ENCODE measurements at places on chromosomes 7 and 10. TPM values are rescaled to one million over a fixed set of nuclear protein-coding genes. Genes with fewer than 3 reads are reported as not detected.

GRCh38 chr10:14674376-14675050 lies 100.2 kb downstream of the FAM107B start:
- no peak overlapping the region for H3K4me3 ChIP-seq
- peaks cover 2% of the 10 kb centered on the region for H3K4me1 ChIP-seq
- H3K27ac ChIP-seq: no peak overlapping the region
- DNase-seq: no peak

- no peaks in the 10 kb centered on the region for H3K27me3 ChIP-seq
- no peak for DNase-seq
- H3K36me3 ChIP-seq: no peaks in the 10 kb centered on the region
- H3K27ac ChIP-seq: no peak overlapping the region
- H3K4me3 ChIP-seq: no peak overlapping the region
These were observed 315.6 kb upstream of the KCND2 start for GRCh38 chr7:119957335-119957734.

DNA sequence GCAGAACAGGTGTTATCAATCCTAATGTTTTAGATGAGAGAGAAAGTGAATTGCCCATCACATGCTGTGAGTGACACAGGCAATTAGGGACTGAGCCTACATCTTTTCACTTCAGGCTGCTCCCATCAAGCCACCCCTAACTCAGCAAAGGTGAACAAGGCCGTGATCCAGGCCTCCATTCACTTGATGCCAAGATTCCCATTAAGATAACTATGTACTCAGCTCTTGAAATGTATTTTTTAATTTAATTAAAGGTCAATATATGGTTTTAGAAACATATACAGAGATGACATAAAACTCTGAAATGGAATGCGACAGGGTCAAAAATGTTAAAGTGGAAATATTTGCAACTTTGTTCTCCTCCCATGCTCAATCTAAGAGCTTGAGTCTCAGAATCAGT lies 27.9 kb upstream of the UBE2H start:
- no peak overlapping the region for H3K4me3 ChIP-seq
- no peaks in the 10 kb centered on the region for H3K4me1 ChIP-seq
- no peak for DNase-seq
- H3K36me3 ChIP-seq: no peaks in the 10 kb centered on the region
- H3K27me3 ChIP-seq: peaks cover 9% of the 10 kb centered on the region

GRCh38 chr7:152523916-152524315 lies 88.1 kb upstream of the KMT2C start:
- H3K36me3 ChIP-seq: no peaks in the 10 kb centered on the region
- no peaks in the 10 kb centered on the region for H3K27me3 ChIP-seq

LEP gene
- total RNA-seq: not detected

GRCh38 chr7:90532231-90532929 lies 62.9 kb downstream of the PTTG1IP2 start:
- no peak overlapping the region for H3K27ac ChIP-seq
- no peak for DNase-seq
- H3K27me3 ChIP-seq: no peaks in the 10 kb centered on the region
- no peaks in the 10 kb centered on the region for H3K4me1 ChIP-seq

Measured in activated CD4-positive, alpha-beta T cell treated with anti-CD3 and anti-CD28 coated beads, Interleukin-2, amount 10 ng/mL, durations not matched to agents 24 days and 14 days (primary cell).